ENCODE measurements at places on chromosomes 7 and 10.

DNA sequence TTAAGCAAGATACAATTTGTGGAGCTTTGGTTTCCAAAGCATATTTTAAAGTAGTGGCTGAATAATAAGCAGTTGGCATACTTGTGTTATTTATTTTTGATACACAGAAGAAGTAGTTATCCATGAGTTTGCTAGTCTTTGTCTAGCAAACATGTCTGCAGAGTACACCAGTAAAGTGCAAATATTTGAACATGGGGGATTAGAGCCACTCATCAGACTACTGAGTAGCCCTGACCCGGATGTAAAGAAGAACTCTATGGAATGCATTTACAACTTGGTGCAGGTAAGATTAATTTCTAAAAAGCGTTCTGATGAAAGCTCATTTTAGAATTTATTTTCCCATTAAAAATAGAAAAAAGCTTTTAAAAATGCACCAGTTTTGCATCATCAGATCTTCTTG lies 31.4 kb downstream of the ARMC3 start:
- DNase-seq, result no peak

- no peak for DNase-seq
Measured at GRCh38 chr7:3218411-3219225, 82.4 kb upstream of the SDK1 start.

DNA sequence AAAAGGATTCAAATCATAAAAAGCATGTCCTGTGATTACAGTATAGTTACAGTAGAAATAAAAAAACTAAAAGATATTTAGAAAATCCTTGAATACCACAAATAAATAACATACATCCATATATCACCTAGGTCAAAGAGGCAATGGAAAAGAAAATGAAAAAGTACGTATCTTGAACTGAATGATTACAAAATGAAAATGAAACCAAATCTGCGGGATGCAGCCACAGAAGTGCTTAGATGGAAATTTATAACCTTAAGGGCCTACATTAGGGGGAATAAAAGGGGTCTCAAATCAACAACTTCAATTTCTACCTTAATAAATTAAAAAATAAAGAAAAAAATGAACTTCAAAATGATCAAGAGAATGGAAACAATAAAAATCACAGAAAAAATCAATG lies 879.0 kb upstream of the CELF2 start:
- DNase-seq, result no peak

- DNase-seq, result no peak
Measured at GRCh38 chr10:9010931-9011670, 956.6 kb downstream of the GATA3 start.

DNA sequence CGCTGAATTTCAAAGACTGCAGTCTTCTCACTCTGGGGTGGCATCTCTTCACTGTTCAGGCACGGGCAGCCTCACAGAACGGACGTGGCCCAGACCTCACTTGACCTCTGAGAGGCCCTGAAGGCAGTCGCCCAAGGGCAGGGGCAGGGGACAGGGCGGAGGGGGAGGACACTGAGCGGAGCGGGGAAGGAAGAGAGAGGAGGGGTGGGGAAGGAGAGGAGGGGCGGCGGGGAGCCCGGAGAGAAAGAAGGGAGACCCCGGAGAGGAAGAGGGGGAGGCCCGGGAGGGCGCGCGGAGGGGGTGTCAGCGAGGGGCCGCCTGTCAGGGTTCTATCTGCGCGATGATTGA lies 58.7 kb upstream of the COMTD1 start:
- DNase-seq, result no peak

DNA sequence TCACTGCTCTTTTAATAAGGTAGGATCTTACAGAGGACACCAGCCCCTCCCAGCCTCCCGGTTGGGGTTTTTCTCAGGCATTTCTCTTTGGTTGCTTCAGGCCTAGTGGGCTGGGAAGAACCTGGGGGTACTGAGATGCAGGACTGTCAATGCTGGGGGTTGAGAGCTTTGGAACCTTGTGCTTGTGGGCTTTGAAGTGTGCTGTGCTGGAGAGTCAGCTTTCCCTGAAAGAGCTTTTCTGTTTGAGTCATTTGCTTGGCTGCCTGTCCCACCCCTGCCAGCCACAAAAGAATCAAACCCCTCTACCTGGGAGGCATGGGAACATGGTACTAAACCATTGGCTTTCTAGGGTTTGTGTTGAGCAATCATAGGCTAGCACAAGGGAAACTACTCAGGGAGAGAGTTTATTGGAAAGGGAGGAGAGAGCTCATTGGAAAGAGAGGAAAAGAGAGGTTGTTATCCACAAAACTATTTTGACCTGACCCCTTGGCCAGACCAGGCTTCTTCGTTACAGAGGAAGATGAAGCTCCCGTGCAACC lies 1.4 kb downstream of the SCD start:
- no peak for DNase-seq

DNA sequence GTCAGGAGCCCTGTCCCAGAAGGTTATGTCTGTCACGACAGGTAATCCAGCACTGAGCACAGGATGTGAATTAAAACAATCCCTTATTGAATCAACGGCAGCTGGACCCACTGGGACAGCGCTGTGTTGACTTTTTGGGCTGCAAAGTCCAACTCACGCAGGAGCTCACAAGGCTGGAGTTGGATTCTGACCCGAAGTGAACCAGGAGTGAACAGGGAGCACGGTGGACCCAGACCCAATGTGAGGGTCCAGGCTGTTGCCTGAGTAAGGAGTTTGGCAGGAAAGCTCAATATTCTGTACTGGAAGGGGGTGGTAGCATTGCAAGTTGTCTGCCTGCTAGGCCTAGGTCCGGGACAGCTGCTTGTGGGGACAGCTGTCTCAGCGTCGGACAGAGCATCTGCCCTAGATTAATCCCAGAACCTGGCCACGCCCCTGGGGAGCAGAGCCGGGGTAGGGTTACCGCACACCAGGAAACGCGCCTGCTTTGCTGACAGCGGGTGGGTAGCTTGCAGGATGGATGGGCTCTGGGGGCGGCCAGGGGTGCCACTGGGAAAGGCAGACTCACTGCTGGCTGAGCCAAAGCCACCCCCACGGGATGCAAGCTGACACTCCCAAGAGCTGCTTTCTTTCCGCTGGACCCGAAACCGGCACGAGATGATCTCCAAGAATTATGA lies 24.0 kb downstream of the COL26A1 start:
- no peak for DNase-seq

DNA sequence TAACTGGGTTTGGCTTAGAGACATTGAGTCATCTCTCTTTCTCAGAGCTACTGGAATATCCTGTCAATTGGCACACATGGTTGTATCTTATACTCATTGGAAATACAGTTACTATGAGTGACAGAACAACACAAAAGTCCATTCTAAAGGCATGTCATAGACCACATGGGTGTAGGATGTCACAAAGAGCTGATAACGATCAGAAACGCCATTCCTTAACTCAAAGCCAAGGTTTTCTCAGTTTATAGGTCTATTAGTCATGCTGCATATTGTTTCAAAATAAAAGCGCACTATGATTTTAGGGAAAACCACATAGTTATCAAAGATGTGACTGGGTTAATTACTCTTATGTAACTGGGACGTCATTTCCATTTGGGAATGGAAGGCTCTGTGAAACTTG lies 147.2 kb upstream of the FAM171A1 start:
- no peak for DNase-seq

DNA sequence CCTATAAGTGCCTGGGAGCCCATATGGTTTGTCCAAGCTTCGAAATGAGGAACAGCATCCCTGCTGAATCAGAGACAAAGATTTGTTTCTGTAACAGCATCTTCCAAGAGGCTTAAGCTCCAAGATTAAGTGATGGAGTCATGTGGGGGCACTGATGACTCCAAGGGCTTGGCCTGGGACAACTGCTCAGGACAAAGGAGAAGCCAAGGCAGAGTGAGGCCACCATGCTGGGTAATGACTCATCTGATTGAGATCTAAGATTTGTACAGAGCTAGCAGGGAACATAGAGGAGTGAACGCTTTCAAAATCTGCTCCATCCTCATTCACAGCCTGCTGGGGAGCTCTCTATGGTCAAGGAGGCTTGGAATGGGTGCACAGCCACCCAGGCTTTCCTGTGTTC lies 49.3 kb downstream of the C10orf120 start:
- no peak for DNase-seq

DNA sequence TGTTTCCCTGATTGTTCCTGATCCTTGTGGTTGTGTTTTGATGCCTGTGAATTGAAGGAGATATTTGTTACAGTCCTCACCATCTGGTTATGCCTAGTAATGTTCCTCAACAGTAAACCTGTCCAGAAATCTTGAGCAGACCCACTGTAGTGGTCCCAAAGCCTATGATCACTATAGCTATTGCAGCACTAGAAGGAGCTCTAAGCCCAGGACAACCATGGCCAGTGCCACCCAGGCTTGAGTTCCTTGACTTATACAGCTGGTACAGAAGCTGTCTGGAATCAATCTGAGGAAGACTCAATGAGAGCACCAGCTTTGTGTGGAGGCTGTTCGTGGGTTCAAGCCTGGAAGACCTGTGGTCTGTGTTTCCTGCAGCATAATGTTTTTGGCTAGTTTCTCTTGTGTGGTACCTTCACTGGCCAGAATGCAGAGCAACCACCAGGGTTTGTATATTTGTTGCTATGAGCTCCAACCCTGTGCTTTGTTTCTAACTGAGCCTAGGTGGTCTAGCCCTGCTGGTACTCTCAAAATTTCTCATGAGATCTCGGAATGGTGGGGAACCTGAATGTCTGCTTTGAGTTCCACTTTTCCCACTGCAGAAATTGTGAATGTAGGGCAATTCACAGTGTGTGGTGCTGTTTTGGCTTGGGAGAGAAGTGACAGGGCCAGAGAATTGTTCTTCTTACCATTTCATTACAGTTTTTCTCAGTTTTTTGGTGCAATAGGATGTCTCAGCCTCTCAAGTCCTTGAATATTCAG lies 355.2 kb downstream of the SUGCT start:
- DNase-seq, result no peak

- DNase-seq, result no peak
Measured at GRCh38 chr7:43384616-43385308, 198.1 kb upstream of the STK17A start.

DNA sequence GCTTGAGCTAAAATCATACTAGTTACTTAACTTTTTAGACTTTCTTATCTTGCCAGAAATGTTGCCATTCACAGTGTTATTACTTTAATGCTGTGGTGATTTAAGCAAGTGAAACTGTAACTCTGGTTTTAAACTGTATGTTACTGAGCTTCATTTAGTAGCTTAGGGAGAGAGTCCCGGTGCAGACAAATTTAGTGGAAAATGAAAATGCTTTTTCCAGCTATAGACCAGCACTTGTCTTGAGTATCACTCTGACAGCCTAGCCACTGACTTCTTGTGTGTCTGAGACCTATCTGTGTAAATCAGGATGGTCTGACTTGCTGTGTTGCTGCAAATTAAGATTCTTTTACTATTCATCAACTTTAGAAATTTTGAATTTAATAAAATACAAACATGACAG lies 200.8 kb downstream of the CACNB2 start:
- no peak for DNase-seq

- peak; percentile 74 for DNase-seq
Measured at GRCh38 chr7:50092579-50093491, at the start of gene ZPBP. TSS of gene ZPBP (minus strand) at chr7:50093246. CDS start at chr7:50093194, 52 bp downstream.

DNA sequence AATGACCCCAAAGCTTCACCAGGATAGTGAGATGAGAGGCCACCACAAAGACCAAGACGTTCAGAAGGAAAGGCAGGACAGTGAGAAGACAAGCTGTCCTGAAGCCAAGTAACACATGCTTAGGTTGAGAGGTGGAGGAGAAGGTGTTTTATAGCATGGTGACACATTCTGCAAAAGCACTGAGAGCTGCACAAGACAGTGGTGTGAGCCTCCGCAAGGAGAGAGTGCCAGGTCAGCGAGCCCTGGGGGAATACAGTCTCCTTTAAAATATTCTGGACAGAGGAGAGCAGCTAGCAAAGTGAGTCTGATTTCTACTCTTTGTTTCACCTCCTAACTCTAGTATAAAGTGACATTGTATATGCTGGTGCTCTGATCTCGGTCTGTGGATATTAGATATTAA lies 68.0 kb upstream of the VKORC1L1 start:
- no peak for DNase-seq

- DNase-seq, result no peak
Measured at GRCh38 chr10:120727001-120727400, 124.2 kb upstream of the WDR11 start.

DNA sequence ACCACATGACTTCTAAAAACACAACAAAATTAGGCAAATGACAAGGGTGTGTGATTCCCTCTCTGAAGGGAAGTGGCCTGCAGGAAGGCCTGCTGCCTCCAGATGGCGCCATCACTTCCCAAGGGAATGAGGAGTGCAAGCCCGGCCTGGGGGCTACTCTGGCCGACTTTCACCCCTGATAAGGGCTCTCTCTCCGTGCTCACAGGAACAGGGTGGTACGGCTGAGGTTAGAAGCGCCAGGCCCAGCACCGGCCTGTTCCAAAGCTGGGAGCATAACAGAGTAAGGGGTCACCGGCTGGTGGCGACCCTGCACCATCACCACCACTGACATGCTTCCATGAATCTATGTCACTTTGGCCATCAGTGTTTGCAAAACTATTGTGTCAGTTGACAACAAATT lies 13.1 kb downstream of the RBP3 start:
- peak; percentile 46 for DNase-seq

DNA sequence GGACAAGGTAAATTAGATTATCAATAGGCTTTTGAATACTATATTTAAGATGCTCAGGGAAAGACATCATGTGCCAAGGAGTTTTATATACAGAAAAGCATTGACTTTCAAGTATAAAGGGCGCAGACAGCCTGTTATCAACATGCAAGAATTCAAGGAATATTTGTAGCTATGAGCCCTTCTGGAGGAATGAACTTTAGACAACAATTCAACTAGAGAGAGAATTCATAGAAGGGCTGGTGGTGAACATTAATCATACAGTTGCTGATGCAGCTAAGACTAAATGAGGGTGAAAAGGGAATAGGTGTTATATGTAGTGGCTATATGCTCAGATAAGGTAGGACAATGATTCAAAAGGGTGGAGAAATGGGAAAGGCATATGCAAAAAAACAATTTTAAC lies 41.2 kb downstream of the AOAH start:
- DNase-seq, result no peak

DNA sequence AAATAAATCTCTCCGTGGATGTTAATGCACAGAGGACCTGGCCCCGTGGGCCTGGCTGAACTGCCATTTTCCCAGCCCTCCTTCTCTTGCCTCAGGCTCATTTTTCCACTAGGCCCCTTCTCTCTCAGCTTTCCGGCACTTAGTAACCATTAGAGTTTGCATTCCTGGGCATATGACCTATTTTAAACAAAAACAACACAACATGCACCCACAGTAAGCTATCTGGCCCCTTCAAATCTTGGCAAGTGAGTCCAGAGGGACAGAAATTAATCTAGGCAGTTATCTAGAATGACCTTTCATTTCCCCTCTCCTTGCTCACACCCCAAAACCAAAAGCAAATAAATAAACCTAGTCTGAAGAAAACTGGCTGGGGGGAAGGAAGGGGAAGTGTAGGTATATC lies 11.7 kb downstream of the FBXW4 start:
- no peak for DNase-seq

DNA sequence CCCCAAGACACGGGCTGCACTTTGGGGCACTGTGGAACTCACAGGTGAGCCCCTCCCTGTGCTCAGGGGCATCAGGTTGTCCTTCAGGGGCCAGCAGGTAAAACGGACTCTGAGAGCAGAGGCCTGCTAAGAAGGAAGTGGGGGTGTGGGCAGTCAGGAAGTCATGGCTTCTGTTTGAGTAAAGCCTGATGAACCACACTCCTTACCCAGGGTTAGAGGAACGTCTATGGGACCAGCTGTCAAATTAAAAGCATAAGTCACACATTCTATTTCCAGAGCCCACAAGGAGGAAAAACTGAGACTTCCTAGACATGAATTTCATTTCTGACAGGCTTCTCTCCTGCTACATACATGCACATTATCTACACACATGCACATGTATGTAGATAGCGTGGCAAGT lies 616.4 kb downstream of the SDK1 start:
- DNase-seq, result no peak

- no peak for DNase-seq
Measured at GRCh38 chr7:21967598-21968003, 21.9 kb upstream of the CDCA7L start.

GRCh38 chr10:103816431-103816830 lies 38.9 kb downstream of the SH3PXD2A start:
- DNase-seq, result peak; percentile 32

Data from erythroblast (primary cell).